ENCODE measurements at places on chromosomes 6 and 20. TPM values are rescaled to one million over a fixed set of nuclear protein-coding genes. Genes with fewer than 3 reads are reported as not detected.

OPRM1 gene
- not detected for total RNA-seq

TREML1 gene
- not detected for total RNA-seq

LAMA2 gene
- not detected for total RNA-seq

ACSS1 gene
- 53.3 TPM for total RNA-seq

ABCC10 gene
- total RNA-seq, result 48.8 TPM

FLRT3 gene
- total RNA-seq, result not detected

FERMT1 gene
- not detected for total RNA-seq
